Cardiac fibroblast (primary cell): ENCODE measurements at places on chromosomes 4 and X.

- no peak for DNase-seq
Observed at GRCh38 chr4:75069493-75070074, 136.7 kb downstream of the PARM1 start.

- DNase-seq = peak; percentile 96
Observed at GRCh38 chrX:154541896-154542722, 4.5 kb downstream of the G6PD start.

- DNase-seq = no peak
Observed at GRCh38 chrX:22912616-22913015, 87.1 kb upstream of the DDX53 start.

DNA sequence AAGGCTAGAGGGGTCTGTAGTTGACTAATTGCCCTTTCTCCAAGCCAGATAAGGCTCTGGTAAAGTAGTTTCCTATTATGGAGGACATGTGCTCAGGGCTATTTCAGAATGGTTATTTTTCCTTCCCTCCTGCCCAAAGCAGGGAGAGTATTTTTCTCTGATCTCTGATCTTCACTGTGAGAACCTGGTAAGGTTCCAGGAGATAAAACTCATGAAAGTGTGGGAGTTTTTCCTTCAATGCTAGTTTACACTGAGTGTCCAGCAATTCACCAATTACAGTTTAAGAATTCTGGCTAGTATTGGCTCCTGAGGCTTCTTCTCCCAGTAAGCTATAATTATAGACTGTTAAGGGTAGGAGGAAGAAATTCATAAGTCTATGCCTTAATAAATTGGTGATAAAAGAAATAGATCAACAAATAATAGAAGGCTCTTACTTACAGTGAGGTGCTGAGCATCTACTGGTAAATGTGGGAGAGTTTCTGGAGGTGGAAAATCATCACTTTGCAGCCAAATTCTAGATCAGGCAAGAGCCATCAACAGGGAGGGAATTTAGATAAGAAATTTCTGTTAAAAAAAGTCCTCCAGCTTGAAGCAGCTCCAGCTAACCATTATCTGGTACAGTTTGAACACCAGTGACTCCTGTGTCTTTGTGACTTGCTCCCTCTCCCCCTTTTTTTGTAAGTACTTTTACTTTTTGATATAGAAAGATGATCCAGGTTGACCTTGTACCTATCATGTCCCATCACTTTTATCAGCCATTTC lies 30.9 kb downstream of the CASP6 start:
- peak; percentile 29 for DNase-seq

DNA sequence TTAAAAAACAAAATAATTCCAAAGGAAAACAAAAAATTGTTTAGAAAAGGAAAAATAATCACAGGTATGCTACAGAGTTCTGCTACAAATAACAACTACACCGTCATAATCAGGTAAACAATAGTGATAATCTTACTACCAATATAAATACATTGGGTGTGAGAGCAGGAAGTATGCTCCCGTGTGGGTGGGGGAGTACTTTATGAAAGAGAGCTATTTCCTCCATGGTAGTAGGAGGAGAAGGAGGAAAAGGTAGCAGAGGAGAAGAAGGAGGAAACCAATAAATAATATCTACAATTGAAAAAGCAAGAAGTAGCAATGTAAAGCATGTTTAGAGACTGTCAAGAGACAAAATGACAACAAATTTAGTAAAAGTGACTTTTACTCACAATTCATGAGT lies 35.1 kb downstream of the TEC start:
- DNase-seq = no peak

- DNase-seq = no peak
Observed at GRCh38 chr4:110671679-110672078, 48.8 kb upstream of the PITX2 start.

DNA sequence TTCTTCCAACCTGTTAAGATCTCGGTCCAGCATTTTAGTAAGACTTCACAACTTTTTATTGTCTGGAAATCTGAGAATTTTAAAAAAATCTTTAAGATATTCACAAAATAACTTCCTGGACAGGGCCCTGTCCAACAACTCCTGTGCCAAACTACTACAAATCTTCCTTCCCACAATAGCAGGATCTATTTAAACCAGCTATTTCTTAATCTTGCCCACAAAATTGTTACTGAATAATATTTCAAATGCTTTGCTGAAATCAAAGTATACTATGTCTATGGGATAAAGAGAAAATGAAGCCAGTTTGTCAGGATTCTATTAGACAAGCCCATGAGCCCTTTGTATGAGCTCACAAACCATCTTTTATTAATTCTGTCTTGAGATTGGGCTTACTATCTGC lies 104.1 kb upstream of the DDIT4L start:
- DNase-seq = peak; percentile 40

DNA sequence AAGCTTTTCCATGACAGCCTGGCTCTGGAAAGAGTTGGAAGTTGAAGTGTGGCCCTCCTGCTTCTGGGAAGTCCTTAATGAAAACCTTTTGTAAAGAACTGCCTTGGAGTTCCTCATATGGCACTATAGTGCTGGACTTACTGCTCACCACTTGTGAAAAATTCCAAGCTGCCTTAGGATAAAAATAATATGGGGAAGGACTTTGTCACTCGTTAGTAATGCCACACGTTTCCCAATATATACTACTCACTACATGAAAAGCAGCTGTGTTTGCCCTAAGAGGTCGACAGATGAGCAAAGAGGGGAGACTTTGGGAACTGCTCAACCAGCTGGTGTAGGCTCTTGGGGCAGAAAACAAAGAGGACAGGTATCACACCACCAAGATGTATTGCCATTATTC lies 11.7 kb downstream of the OPHN1 start:
- no peak for DNase-seq

GRCh38 chrX:3548765-3549391 lies 164.6 kb downstream of the PRKX start:
- DNase-seq = peak; percentile 82

GRCh38 chr4:82031376-82031927 lies 342.3 kb downstream of the HNRNPD start:
- DNase-seq = no peak

DNA sequence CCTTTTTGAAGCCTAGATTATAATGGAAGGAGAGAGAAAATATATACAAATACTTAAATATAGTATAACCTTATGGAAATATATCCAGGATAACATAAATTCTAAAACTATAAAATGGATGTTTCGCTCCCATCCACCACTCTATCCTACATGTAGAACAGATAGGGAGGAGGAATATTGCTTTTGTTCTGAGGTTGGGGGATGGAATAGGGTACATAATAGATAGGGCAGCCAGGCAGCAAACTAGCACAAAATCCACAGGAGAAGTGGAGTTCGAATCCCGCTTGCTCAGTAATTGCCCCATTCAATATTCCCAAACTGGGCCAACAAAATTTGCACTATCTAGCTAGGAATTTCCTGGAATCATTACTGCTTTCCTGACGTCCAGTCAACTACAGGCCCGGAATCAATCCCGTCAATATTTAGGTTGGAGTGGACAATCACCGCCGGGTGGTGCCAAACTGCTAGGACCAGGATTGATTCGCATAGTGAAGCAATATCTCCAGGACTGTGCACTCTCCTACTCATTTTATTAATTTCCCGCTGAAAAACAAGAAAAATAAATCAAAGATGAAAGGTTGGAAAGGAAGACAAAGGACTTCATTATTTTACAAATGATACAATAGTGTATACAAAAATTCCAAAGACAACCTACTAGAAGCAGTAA lies 40.4 kb upstream of the PAPSS1 start:
- peak; percentile 43 for DNase-seq

- DNase-seq = no peak
Observed at GRCh38 chr4:148366251-148366650, 76.0 kb downstream of the NR3C2 start.

- DNase-seq = no peak
Observed at GRCh38 chr4:62320612-62321011, 1120.5 kb downstream of the ADGRL3 start.

- peak; percentile 10 for DNase-seq
Observed at GRCh38 chr4:101961144-101961543, 170.6 kb downstream of the BANK1 start.
